ENCODE measurements at places on chromosomes 3 and 15.

- no peak for DNase-seq
These were observed 44.9 kb upstream of the KLHL25 start for GRCh38 chr15:85839643-85840042.

- DNase-seq = no peak
These were observed 158.6 kb upstream of the NR2E3 start for GRCh38 chr15:71651750-71652186.

GRCh38 chr15:101105059-101105891 is 146.6 kb downstream of the CHSY1 start:
- no peak for DNase-seq

- DNase-seq = no peak
These were observed 9.2 kb downstream of the FYCO1 start for GRCh38 chr3:45986303-45986982.

DNA sequence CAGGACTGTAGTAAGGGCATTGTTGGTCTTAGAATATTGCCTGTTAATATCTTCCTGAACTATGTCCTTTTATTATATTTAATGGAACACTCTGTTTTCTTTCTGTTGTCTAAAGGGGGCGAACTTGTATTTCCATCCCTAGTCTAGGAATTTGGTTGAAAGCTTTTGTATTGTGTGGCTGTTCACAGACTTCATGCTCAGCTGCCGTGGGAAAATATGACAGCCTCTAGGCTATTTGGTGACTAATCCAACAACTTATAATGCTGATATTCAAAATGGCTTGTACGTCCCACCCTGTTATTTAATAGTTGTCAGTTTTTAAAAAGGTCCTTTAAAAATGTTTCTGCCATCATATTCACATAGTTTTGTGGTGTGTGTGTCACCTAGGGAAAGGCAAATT is 202.6 kb downstream of the KLHL25 start:
- no peak for DNase-seq

DNA sequence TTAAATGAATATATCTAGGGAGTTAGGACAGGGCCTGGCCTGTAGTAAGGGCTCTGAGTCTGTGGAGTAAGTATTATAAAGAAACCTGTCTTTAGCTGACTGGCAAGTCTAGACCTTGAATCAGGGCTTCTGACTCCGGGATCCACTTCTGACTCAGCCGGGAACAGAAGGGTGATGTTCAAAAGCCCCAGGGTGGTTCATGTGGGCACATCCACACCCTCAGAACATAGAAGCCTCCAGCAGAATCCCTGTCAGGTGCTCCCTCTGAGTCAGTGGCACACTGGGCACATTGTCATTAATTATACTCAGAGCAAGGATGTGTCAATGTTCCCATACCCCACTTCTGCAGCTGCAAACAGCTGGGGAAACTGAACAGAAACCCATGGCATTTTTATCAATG is 26.7 kb upstream of the SNRK start:
- no peak for DNase-seq

DNA sequence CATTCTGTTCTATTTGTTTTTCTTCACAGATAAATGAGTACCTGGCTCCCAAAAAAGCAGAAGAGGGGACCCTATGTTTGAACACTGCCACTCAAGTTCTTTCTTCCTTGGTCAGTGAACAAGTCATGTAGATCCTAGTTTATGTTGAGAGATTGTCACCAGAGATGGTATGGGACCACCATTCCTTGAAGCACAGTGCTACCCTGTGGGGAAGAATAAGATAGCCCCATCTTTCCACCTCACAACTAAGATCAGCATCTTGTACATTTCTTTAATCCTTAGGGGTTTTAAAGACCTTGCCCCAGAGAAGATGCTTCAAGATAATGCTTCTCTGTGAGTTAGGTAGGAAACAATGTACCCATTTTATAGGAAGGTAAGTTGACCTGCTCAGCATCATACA is 233.5 kb upstream of the WNT5A start:
- DNase-seq = no peak

- no peak for DNase-seq
These were observed 705 bp upstream of the TFRC start for GRCh38 chr3:196082619-196082971.

- DNase-seq = no peak
These were observed 178.9 kb downstream of the SV2B start for GRCh38 chr15:91278951-91279350.

- DNase-seq = no peak
These were observed 480.5 kb downstream of the CNTN4 start for GRCh38 chr3:2579206-2579605.

DNA sequence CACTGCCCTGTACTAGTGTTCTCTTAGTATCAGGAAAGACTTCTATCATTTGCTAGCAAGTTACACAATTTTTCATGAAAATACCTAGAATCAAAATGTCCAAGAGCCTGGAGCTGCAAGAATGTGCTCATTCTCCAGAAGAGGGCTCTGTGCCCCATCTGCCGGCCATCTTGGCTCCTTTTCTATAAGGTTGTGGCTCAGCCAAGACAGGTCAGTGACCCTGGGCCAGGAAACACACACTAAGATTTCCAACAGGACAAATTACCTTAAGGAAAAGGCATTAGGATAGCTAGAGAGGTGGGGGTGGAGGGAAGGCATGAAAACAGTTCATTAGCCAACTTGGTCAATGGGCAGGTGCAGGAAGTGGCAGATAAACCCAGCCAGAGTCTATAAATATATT is 20.7 kb downstream of the TIMP4 start:
- DNase-seq = no peak

- no peak for DNase-seq
These were observed 67.5 kb upstream of the LRRFIP2 start for GRCh38 chr3:37241880-37242279.

GRCh38 chr3:52983828-52984227 is 62.0 kb downstream of the SFMBT1 start:
- no peak for DNase-seq

DNA sequence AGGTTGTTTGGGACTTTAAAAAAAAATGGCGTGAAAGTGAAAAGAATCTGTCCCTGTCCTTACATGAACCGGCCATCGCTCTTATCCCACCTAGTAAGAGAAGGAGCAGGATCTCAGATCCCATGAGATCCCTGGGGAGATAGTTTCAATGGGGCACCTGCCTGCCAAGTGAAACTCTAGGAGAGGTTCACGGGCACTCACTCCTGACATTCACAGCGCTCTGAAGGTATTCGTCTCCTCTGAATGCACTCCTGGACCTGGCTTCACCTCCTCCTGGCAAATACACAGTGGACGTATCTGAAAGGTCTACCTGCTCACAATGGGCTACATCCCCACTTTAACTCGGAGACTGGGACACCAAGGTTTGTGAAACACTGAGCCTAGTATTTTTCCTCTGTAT is 248.7 kb upstream of the ICE2 start:
- DNase-seq = no peak

DNA sequence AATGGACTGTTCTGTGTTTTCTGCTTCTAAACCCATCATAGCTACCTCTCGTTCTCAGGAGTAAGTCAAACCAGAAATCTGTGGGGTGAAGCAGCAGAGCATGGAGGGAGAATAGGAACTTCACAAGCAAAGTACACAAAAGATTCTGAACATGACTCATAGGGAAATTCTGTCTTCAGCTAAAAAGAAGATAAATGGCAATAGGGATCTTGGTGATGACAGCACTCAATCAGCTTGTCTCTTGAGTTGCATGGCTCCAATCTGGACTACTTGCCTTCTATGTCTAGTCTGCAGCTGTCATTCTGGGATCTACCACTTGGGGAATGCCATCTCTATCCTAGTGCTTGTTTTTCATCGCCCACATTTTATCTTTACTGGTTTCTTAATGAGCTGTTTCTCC is 13.5 kb upstream of the GRAMD1C start:
- DNase-seq = no peak

GRCh38 chr3:195134431-195134830 is 136.5 kb downstream of the XXYLT1 start:
- DNase-seq = no peak

DNA sequence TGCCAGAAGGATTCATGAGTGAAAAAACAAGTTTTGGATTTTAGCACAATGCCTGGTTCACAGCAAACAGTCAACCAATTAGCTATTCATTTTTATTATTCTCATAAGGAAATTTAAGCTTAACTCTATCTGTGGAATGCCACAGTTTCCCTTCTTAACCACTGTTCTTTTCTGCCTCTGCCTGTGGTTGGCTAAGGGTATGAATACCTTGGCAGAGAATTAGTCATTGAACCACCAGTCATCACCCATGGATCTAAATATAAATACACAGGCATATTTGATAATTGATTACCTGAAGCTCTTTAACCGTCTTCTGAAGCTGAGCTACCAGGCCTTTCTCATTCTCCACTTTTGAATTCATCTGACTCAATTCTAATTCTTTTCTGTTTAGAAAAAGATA is 79.9 kb downstream of the MYH15 start:
- no peak for DNase-seq

DNA sequence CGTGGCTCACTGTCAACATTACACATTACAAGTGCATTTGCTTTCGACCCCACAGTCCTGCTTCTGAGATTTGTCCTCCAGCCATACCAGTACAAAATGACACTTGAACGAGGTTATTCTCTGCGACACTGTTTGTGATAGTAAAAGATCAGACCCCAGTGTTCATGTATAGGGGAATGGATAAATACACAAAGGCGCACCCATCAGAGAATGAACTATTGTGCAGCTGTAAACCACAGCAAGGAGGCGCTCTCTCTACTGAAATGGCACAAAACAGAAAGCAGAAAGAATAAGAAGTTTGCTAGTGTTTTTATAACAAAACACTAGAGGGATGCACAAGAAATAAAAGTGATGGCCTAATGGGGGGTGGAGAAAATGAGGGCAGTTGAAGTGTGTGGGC is 4.9 kb upstream of the CHSY1 start:
- no peak for DNase-seq
